T-helper 2 cell (primary cell): ENCODE measurements at places on chromosomes 7 and 10.

GRCh38 chr7:90262438-90262837, 17.5 kb downstream of the CFAP69 start:
- no peak for DNase-seq

DNA sequence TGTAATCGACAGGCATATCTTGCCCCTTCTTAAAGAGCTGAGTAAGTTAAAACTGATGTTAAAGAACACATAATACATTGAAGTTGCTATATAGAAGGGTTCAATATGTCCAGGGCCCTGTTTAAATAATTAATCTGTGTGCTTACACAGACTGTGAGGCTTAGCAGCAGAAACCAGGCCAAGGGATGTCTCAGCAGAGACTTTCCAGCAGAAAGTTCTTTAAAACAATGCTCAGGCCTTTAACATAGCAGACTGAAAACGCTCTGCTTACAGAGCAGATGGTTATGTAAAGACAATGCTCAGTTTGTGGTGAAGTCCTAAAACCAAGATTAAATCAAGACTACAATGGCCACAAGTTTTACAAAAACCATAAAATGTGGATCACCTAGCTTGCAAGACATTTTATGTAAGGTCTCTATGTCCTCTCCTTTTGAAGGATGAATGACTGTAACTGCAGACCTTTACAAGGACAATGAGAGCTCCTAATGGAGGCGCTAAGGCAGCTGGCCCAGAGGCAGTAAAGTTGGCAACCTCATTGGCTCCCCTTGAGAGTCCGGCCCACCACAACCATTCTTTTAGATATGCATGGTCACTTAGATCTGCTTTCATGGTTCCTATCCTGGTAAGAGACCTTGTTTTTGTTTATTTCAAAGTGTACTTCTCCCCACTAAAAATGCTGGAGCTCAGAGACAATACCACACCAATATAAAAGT, 56.3 kb downstream of the FZD1 start:
- DNase-seq: no peak

DNA sequence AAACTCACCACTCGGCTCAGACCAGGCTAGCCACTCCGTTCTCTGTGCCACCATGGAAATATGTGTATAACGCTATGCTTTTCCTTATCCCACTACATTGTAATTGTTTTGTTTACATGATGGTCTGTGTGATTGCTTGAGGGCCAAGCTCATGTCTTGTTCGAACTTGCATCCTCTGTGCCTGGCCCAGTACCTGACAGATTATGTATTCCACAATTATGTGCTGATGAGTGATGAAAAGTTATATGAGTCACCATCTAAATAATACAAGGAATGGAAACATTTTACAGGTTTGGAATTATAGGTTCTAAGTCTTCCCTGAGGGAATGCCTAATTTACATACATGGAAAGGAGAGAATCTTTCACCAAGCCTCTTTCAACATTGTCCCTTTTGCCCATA, 137.4 kb downstream of the C7orf25 start:
- no peak for DNase-seq

DNA sequence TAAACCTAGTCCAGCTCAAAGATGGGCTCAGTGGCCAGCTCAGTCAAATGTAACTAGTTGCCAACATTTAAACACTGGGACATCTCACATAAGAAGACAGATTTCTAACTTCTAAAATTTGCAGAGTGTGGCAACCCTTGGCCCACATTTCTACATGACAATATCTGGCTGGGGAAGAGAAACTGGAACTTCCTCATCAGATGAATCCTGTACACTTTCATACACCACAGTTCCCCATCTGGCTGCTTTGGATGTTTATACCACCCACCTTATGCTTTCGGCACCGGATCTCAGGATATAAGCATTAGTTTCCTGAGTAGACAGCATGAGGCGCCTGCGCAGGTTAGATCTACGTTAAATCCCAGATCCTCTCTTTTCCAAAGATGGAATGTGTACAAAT, 199.3 kb downstream of the PRKG1 start:
- no peak for DNase-seq

- DNase-seq: no peak
Observed at GRCh38 chr10:62744136-62744535, 60.4 kb upstream of the ADO start.

GRCh38 chr10:119517235-119518141, 25.0 kb downstream of the RGS10 start:
- DNase-seq: peak; percentile 36

DNA sequence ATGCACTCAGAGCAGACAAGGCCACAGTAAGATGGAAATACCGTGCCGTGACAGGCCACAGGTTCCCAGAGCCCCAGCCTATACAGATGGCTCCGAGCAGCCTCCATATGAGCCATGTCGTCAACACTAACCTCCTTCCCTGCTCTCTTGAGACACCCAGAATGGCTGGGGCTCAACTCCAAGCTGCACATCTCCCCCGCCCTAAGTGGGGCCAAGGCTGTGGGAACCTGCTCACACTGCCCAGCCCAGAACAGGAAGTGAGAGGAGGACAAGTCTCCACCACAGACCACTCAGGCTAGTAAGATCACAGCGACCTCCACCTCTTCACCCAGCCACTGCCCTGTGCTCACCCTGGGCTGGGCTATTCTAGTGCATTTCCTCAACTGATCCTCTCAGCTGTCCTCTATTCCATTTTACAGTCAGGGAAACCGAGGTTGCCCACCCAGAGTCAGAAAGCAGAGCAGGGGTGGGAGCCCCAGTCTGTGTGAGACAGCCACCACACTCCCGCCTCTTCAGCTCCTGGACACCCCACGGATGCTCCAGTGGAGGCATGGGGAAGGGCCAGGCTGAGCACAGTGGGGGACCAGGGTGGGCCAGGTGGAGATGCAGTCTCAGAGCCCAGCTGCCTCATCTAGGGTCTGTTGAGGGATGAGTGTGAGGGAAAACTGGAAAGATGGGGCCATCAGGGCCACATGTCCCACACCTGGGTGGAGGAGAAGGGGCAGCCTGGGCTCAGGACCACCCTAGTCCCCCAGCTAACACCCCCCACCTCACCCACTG, 11.6 kb downstream of the GRID1 start:
- no peak for DNase-seq

DNA sequence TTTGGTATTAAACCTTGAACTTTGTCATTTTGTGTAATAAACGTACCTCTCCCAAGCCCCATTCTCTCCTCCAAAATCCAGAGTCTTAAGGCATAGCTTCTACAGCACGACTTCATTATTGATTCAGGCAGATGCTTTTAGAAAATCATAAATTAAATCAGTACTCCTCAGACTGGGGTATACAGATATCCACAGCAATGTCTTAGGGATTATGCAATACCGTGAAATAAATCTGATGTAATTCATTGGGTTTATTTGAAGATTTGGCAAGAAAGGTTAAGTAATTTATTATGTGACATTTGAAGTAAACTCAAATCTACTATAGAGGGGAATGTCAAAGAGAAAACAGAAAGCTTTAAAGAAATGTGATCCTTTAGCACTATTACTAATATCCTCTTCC, 246.1 kb upstream of the PLXDC2 start:
- DNase-seq: no peak

GRCh38 chr10:34815185-34816084, at the start of gene PARD3:
Gene PARD3, minus strand, starts transcription at chr10:34815296. Its CDS starts 301 bp downstream, at chr10:34814995.
- no peak for DNase-seq

GRCh38 chr10:46218921-46219320, 67.9 kb upstream of the ANTXRL start:
- no peak for DNase-seq

DNA sequence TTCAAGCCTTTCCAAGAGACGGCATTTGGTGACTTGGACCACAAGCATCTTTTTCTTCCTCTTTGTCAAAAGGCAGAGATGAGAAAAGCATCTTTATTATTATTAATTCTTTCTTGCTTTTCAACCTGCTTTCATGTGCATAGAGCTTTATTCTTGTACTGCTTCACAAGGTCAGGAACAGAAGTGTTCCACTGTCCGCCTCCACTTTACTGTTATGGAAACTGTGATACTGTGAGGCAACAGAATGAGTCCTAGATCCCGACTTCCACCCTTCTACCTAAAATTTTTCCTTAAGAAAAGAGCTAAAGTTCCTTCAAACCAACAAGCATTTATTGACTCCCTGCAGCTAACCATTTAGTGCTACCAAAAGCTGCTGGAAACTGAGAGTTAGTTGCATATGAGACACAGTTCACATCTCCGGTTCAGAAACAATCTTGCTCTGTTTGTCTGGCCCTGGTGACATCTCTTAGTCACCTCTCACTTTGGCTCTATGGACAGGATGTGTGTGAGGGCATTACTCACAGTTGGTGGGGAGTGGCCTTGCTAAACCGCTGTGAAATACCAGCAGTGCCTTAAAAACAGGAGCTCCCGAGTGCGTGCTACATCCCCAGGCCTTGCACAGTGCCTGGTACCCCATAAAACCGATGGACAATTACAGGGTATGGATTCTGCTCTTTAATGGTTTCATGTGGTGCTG, 77.1 kb upstream of the TRIL start:
- DNase-seq: peak; percentile 43

DNA sequence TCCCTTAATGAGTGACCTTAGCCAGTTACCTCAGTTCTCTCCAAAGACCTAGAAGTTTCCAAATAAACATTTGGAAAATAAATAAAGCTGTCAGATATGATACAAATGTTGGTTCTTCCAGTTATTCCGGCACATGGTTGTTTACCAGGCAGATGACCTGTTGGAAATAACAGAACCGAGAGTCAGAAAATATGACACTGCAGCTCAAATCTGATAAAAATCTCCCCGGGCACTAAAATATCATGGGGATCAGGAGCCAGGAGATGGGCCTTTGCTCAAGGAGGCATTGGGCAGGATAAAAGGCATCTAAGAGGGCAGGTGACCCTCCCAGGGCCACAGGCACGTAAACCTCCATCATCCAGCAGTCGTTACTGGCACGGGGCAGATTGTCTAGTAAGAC, 164.0 kb upstream of the LYZL1 start:
- no peak for DNase-seq

GRCh38 chr10:49298983-49299815, at the start of gene C10orf71:
Gene C10orf71, plus strand, starts transcription at chr10:49299170. Its CDS starts 23,376 bp downstream, at chr10:49322546.
- DNase-seq: no peak

GRCh38 chr7:141563956-141564623, 12.9 kb downstream of the AGK start:
- peak; percentile 35 for DNase-seq

GRCh38 chr10:15704581-15704968, 15.1 kb downstream of the ITGA8 start:
- DNase-seq: no peak

DNA sequence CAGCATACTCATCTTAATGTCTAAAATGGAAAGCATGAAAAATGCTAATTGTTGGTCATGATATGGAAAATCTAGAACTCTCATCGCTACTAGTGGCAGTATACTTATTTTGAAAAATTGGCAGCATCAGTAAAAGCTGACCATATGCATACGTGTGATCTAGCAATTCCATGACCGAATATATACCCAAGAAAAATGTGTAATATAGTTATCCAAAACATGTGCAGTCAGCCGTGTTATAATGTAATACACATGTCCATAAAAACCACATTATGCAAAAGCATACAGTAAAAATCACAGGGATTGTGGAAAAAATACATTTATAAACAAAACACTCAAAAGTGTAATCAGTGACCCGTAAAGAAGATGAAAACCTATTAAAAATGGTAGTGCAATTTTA, 439.0 kb downstream of the SH2D4B start:
- DNase-seq: no peak

DNA sequence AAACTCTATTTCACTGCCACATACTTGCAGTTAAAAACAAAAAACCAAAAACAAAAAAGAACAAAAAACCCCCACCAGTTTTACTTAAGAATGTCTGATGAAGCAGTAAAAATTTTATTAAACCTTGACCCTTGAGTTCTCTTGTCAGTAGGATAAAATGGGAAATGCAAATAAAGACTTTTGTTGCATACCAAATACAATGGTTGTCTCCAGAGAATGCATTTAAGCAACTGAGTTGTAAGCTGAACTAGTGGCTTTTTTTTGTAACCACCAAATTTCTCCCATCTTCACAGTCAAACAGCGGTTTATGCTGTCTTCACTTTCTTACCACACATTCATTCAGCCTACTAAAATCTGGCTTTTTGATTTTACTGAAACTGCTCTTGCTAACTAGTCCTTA, 3.1 kb downstream of the SYPL1 start:
- no peak for DNase-seq

- no peak for DNase-seq
Observed at GRCh38 chr10:89929282-89930026, 228.1 kb downstream of the KIF20B start.

GRCh38 chr10:24899571-24899970, 52.8 kb downstream of the PRTFDC1 start:
- no peak for DNase-seq
